ENCODE measurements at places on chromosomes 3 and 15.
A peak's percentile ranks its signal among the peaks of the same experiment; 100 is the strongest.

DNA sequence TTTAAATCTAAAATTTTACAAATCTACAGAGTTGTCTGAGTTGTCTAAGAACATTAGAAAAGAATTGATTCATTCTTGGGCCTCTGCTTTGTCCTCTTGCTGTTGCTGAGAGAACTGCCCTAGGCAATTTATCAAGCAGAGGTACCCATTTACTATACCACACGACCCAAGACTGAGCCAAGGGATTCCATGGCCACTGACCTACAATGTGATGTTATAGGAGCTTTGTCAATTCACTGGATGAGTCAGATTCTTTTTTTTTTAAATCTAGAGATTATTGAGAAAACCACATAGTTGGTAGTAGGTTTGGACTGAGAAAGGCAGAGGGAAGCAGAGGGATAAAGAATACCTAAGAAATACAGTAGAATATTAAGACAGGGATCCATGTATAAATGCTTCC is 55.3 kb downstream of the TRAT1 start:
- no peak for DNase-seq

DNA sequence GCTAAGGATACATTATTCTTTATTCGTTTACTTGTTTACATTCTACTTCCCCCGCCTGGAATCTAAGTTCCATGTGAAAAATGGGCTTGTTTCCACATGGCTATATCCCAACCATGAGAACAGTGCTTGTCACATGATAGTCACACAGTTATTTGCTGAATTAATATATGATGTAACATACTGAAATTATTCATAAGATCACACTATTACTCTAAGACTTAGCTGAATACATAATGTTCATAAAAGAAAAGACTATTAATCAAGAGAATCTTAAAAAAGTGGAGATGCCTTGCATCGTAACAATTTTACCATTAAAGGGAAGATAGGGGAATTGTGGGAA is 6.5 kb downstream of the PBRM1 start:
- DNase-seq, result no peak

GRCh38 chr15:101724675-101725005 is 367 bp upstream of the TARS3 start:
- DNase-seq, result no peak

DNA sequence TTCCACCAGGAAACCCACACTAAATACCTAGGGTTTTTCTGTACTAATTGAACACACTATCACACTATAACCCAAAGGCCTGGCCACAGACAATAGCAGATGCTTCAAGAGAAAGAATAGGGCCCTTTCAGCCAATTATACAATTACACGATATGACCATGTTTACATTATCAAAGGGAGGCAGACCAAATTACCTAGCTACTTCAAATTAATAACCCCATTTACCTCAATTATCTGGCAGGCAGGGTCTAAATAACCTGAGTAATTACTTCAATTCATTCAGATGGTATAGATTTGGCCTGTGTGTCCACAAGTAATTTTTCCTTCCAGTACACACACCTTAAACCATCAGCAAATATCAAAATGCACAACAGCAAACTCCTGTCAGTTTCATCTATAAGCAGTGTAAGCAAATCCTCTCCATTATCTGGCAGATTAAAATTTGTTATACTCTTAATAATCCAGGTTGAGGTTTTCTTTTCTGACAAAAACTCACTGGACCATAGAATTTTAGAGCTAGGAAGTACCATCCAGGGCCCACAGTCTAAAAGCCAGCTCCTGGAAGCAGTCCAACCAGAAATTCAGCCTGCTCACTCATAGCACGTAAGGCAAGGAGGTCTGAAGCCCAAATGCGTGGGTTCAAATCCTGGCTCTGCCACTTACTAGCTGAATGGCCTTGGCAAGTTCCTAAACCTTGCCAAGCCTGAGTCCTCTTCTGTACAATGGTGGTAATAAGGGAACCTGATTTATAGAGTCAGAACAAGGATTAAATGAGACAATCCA is 51.8 kb downstream of the RFTN1 start:
- no peak for DNase-seq

DNA sequence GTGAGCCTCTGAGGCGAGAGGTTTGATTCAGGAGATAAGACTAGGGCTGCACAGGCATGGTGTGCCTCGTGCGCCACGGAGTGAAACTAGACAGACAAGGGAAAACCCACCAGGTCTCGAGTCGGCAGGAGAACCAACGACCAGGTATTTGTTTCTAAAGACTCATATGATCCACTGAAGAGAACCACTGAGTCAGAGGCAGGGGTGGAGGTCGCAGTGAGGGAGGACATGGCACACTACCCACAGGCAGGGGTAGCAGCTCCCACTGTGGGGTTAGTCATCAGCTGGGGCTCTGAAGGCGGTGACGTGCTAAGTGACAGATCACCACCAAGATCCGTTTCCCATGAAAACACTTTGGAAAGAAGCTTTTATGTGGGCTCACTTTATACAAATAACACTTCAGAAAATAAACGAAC is 45.7 kb downstream of the CHSY1 start:
- DNase-seq, result peak; percentile 80

Data from CD4-positive, alpha-beta T cell (primary cell).